ENCODE measurements at places on chromosomes 2 and 18.

DNA sequence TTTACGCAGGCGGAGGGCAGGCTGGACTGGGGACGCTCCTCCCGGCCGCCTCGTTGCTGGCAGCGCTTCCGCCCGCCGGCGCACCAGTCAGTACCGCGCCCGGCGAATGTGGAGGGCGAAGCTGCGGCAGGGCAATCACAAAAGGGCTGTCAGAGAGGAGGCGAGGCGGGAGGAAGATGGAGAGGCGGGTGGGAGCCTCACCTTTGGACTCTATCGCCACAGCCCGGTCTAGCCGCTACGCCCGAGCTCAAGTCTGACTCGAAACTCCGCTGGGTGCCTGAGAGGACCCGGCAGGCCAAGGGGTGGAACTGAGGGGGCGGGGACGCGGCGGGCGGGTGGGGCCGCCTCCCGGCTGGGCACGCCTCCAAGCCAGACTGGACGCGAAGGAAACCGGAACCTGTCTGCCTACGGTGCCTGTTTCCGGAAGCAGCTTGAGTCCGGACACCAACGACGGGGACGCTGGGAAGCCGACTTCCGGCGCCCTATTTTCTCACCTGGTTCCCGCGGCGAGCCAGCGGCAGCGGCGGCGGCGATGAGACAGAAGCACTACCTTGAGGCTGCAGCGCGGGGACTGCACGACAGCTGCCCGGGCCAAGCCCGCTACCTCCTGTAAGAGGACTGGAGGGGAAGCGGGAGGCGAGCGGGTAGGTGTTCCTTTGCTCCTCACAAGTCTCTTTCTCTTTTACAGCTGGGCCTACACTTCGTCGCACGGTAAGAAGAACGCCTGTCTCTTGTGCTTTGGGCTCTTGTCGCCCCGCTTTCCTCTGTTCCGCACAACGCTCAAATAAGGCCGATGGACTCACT is at the start of gene RMP24:
Gene RMP24 (plus strand): TSS at position 483 of the 804 bp plus-strand sequence.
- DNase-seq, result peak; percentile 83

DNA sequence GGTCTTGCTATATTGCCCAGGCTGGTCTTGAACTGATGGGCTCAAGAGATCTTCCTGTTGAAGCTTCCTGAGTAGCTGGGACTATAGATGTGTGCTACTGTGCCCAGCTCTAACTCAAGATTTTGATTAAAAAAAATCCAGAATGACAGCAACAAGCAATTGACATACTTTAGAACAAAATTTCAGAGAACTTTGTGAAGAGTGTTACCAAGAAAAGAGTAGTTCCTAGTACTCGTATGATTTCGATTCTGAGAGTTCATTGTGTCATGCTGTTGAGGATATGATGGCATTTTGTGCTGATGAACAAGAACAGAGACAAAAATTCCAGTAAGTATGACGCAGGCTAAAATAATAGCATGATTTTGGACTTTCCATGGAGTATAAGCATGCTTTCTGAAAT is 90.2 kb upstream of the TWSG1 start:
- no peak for DNase-seq

DNA sequence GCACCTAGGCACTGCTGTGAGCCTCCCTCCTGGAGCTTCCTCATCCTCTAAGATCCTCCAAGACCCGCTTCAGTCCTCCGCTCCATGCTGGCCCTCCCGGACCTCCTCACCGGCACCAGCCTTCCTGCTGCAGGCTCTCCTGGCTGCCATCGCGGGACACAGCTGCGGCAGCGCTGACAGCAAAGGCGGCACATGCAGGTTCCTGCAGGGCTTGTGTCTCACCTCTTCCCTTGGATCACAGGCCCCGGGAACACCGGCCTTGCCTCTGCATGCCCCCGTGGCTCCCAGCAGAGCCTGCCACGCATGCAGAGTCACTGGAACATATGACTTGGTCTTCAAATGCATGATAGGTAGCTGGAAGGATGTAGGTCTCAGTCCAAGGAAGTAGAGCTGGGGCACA is 67.2 kb downstream of the PTGR3 start:
- DNase-seq, result no peak

DNA sequence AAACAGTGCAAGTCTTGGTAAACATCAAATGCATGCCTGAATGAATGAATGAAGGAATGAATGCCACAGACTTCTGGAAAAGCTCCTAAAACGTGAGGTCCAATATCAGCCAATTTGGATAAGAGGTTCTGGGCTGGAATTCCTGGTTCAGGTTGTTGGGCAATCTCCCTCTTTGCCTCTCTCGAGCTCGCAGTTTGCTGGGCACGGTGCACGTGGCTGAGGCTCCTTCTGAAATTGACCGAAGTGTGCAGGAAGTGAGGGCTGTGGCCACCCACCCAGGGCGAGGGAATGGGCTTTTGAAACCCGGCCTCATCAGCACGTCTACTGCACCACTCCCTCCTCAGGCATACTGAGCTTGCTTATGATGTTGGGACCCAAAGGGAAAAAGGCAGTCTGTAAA is 288.8 kb upstream of the HS6ST1 start:
- DNase-seq, result no peak

DNA sequence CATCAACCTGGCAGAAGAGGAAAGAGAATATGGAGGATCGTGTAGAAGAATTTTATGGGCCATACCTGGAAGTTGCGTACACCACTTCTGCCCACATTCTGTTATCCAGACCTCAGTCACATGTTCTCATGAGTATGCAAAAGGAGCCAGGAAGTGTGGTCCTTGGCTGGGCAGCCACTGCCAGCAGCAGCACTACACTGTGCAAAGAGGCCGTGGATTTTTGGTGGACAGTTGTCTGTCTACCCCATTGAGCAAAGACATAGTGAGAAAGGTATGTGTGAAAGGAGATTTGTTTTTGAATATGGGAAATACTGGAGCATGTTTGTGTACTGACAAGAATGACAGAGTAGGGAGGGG is 68.1 kb downstream of the SDC1 start:
- no peak for DNase-seq

DNA sequence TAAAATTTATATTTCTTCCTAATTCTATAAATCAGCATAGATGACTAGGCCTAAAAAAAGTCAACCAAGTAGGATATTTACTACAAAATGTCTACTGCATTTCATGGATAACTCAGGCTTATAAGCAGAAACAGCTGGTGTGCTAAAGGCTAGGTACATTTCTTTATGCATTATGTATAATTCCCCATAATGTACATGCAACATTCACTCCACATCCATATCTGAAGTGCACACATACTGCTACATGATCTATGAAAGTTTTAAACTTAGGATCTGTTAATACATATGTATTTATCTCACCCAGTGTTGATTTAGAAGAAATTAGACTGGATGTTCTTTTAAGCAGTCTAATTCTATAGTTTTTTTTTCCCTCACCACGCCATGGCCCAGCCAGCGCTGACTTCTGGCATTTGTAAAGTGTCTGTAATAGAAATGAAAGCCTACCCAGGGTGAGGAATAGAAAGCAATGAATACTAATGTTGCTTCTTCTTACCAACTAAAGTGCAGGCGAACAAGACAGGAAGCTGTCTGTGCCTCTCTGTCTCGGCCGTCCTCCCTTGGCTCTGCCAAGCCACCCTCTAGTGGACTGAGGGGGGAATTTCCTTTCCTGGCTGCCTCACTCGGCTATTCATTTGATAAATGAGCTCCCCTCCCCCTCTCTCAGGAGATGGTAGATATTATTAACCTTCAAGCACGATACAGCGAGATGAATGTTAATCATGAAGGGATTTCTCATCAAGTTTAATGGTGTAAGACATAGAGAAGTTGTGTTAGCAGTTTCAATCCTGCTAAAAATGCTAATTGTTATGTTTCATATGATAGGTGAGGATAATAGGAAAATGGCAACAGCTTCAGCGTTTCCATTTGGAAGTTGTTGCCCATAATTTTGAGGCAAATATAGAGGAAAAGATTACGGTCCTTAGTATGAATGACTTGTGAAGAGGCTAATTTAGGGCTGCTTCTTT is 384.5 kb downstream of the MTX2 start:
- DNase-seq, result peak; percentile 50

- no peak for DNase-seq
Observed at GRCh38 chr18:48165111-48165866, 234.8 kb upstream of the SMAD2 start.

DNA sequence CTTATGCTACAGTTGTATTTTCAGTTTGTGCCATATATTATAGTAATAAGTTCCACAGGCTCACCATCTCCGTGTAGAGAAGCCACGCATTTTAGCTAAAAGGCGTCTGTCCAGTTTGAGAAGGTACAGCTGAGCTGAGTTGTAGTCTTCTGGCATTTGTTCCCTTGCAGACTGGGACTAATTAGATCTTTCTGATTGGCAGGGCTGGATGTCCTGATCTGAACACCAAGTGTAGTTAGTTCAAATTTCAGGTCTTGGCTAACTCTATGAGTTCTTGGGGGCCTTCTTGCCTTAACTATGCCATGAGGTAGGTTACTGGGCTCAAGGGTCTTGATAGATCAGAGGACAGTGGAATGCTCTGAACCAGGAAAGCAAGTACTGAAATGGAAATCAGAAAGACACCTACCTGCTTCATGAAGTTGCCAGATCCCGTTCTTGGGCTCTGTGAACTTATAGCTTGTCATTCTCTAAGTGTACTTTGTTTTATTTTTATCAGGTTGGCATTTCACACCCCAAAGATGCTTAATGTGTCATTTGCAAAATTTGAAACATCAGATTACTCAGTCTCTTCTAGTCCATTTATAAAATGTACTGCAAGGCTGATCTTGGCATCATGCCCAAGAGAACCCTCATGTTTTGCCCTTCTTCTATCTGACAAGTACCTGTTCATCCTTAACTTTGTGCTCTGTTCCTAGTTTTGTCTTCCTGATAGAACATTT is 93.7 kb downstream of the PLCL1 start:
- DNase-seq, result no peak

GRCh38 chr2:127415593-127416505 is 2.4 kb upstream of the PROC start:
- peak; percentile 76 for DNase-seq

DNA sequence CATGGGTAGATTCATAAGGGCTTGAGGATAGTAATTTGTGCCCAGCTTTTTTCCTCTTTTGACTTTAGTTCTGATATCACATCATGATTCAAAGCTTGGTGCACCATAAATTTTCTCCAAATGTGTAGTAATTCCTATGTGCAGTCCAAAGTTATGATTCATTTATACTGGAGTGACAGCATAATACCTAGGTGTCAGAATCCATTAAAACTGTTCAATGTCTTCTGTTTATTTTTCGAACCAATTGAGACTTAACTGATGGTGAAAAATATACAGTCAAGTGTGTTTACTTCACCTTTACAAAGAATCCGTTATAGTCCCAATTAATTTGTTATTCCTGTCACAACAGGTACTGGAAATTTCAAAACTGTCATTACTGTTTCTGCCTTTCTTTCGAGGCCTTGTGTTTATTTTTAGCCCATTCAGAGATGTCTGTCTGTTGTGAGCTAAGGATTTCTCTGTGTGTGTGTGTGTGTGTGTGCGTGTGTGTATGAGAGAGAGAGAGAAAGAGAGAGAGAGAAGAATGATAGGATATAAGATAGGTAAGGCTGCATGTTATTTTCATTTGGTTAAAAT is 389.7 kb upstream of the ATP5MC3 start:
- no peak for DNase-seq

- DNase-seq, result no peak
Observed at GRCh38 chr2:71592181-71592711, 138.9 kb downstream of the DYSF start.

DNA sequence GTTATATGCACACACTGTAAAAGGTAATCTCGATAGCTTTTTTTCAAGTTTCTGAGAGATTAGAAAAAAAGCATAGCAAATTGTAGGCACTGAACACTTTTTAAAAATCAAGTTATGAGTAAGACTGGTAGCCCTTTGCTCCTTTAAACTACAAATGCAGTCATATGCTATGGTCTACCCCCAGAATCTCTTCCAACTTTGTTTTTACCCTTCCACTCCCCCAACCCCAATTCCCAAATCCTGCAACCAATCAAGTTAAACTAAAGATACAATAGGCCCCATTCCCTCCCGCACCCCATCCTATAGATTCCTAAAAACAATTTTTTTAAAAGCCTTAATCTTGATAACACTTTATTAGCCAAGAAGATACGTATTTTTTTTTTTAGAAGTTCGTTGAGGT is 752 bp upstream of the BAZ2B start:
- DNase-seq, result no peak

- no peak for DNase-seq
Observed at GRCh38 chr2:105397025-105397722, 1.7 kb downstream of the FHL2 start.

DNA sequence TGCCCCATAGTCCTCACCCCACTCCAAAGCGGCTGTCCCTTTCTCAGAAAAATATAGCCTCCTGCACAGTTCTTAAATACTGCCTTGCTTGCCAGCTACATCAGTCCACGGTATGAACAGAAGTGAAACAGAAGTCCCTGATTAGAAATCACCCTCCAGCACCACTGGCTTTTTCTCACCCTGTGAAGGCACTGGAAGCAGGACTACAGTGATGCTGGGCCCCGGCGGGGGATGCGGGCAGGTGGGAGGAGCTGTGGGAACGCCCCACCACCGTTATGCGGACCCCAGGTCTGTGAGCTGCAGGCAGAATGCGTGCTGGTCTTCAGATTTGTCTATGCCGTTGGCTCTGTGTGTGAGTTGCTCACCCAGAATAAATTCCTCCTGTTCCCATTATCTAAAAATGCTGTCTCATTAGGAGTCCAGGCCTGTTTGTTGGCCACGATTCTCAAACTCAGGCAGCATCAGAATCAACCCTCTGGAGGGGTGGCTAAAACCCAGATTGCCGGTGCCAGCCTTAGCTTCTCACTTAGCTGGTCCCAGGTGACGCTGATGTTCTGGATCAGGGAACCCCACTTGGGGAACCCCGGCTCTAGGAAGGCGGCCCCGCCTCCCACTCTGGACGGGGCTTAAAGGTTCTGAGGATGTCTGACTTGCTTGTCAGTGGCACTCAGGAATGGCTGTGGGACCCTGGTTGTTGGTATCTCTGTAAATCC is 224.8 kb upstream of the PXDN start:
- DNase-seq, result no peak

DNA sequence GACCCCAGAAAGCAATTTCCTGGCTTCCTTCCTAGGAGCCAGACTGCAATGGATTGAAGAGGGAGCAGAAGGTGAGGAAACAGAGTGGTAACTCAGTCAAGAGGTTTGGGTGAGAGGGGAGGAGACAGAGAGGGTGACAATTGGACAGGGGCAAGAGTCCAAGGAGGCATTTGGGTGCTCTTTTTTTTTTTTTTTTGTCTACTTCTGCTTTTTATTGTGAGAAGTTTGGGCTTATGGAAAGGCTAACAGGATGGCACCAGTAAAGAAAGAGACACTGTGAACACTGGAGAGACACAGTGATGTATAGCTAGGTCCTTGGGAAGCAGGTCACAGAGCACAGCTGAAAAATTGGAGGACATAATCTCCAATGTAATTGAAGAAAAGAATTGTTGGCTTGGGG is 25.0 kb downstream of the CYBRD1 start:
- no peak for DNase-seq

DNA sequence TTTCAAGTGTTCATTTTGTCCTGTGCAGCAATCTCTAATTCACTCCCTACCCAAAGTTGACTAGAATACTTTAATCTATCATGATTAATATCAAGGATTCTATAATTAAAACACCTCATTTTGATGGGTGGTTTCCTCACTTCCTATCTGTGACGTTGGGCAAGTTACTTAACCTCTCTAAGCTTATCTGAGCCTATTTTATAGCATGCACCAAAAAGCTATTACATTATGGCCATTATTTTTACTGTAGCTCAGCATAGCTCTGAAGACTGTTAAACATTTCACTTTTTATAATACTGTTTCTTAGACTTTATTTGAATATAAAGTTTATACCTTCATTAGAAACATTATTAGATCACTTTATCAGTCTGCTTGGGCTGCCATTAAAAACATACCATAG is 579.6 kb upstream of the NXPH2 start:
- DNase-seq, result no peak

Measured in mesothelial cell of epicardium (in vitro differentiated cells).